Stimulated activated CD8-positive, alpha-beta memory T cell treated with anti-CD3 and anti-CD28 coated beads, Interleukin-7, amount 100 ng/mL, for 48 hours (primary cell): ENCODE measurements at places on chromosomes 7 and 10.

GRCh38 chr7:101913851-101914250 lies 96.4 kb downstream of the CUX1 start:
- DNase-seq, result no peak

DNA sequence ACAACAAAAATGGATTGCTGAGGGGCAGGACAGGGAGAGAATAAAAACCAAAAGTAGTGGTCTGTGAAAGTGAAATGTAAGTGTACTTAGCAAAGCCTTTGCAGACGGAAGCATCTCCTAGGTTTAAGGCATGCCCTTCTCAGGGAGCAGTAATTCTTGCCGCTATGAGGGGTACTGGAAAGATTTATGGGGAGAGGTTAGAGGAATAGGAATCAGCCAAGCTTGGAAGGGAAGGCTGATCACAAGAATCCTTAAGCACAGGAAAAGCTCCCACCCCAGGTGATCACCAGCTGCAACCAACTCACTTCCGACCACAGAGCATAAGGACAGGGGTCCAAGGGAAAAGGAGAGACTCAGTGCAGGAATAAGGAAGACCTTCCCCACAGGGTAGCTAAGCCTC lies 10.3 kb downstream of the GFRA1 start:
- DNase-seq, result no peak

GRCh38 chr7:96826089-96826488 lies 116.4 kb upstream of the SEM1 start:
- no peak for DNase-seq

GRCh38 chr7:140671966-140672365 lies 779 bp upstream of the ADCK2 start:
- no peak for DNase-seq

DNA sequence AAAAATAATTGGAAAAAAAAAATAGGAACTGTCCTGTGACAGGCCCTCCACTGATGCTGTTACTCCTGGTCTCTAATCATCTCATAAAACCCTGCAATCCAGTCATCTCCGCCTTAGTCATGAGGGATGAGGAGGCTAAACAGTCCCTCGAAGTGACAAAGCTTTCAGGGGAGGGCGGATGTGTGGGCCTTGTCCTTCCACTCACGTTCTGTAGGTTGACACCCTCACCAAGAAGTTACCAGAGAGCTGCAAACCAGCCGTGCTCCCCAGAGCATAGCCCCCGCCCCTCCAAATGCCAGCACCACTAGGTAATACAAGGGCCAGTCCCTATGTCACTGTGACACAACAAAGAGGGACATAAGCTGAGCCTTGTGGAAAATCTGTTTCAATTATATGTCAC lies 11.9 kb downstream of the COBL start:
- no peak for DNase-seq
